ENCODE measurements at places on chromosomes 2 and 18.

DNA sequence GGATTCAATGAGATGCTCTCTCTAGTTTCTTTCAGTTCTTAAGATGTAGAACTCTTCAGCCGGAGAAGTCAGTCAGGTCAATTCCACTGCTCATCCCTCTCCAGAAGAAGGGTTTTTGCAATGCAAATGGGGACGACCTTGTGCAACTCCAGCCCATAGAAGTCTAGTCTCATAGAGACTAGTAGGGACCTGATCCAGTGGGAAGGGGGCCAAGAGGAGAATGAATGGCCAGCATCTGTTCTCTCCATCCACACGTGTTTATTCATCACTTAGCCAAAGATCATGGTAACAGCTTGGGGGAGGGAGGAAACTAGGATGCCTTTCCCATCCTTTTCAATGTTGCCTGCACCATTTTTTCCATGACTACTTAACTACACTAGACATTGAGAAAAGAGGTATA, 120.2 kb downstream of the LAMA3 start:
- no peak for DNase-seq

DNA sequence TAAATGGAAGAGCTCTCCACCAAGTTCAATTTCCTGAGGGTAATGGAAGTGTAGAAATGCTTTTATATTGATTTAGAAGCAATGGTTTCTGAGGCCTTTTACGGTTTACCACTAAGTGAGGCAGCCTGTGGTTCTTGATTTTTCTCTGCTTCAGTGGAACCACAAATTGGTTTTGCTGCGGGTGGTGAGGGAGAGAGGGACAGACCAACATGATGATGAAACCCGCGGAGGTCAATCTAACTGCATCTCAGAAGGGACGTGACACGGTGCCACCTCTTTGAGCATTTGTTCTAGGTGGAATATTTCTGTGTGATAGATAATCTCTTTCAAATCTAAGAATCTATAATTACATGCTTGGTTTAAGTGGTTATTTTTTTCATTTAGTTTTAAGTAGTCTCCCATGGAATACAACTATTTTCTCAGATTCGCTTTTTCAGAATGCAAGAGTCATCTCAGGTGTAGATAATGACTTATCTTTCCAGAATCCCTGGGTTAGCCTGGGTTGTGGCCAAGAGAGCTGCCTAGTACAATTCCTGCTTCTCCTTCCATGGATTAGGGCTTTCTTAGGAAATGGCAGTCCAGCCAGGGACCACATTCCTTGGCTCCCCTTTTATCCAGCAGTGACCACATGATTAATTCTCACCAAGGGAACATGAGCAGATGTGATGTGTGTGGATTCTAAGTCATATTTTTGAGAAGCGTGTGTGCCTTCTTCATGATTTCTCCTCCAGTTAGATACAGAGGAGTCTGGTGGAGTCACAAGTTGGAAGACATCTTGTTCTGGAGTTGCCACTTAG, 52.5 kb downstream of the KCNE4 start:
- no peak for DNase-seq

DNA sequence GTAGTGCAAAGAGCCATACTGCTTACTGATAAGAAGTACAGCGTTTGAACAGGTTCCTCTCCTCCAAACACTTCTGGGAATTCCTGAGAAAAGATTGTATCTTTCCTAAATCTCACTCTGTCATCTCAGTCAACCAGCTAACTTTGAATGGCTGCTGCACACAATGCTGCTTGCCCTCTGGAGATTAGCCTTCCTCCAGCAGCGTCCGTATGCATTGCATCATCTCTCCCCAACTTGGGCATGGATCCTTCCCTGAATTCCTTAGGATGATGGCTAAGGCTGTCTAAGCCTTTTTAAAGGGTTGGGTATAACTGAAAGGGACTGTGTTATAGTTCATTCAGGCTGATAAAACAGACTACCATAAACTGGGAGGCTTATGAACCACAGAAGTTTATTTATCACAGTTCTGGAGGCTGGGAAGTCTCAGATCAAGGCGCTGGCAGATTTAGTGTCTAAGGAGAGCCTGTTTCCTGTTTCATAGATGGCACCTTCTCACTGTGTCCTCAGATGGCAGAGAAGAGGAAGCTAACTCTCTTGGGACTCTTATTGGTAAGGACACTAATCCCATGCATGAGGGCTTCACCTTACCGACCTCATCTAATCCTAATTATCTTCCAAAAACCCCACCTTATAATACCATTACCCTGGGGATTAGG, 105.3 kb downstream of the PAX3 start:
- DNase-seq: no peak

DNA sequence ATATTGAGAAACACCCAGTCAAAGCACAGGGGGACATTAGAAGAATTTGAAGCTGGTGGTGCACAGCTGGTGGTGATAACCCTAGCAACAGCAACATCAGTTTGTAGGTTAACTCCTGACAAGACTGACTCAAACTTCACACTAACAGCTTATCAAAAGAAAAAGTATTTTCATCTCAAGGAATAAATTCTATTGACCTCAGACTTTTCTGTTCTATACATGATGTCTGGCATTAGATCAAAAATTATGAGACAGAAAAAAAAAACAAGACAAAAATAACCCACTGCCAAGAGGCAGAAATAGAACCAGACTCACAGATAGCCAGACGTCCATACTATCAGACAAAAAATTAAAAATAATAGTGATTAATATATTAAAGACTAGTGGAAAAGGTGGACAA, 126.1 kb downstream of the COL6A3 start:
- no peak for DNase-seq

GRCh38 chr18:78352910-78353309, 626.7 kb upstream of the SALL3 start:
- DNase-seq: no peak

DNA sequence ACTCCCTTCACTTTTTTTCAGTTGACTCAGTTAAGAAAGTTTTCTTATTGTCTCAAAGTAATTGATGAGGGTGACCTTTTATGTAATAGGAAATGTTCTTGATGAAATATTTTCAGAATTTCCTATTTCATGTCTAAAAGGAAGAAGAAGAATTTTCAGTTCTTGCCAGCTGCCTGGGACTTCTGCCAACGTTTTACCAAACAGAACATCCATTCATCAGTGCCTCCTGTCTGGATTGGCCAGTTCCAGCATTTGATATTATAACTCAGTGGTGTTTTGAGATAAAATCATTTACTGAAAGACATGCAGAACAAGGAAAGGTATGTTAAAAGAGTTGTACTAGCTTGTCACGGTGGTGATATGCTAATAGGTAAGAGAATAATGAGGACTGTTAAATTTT, 104.7 kb upstream of the MYO3B start:
- no peak for DNase-seq

GRCh38 chr2:29053223-29053622, 21.1 kb downstream of the PCARE start:
- no peak for DNase-seq

- no peak for DNase-seq
Measured at GRCh38 chr2:223787358-223787757, 50.0 kb downstream of the AP1S3 start.

DNA sequence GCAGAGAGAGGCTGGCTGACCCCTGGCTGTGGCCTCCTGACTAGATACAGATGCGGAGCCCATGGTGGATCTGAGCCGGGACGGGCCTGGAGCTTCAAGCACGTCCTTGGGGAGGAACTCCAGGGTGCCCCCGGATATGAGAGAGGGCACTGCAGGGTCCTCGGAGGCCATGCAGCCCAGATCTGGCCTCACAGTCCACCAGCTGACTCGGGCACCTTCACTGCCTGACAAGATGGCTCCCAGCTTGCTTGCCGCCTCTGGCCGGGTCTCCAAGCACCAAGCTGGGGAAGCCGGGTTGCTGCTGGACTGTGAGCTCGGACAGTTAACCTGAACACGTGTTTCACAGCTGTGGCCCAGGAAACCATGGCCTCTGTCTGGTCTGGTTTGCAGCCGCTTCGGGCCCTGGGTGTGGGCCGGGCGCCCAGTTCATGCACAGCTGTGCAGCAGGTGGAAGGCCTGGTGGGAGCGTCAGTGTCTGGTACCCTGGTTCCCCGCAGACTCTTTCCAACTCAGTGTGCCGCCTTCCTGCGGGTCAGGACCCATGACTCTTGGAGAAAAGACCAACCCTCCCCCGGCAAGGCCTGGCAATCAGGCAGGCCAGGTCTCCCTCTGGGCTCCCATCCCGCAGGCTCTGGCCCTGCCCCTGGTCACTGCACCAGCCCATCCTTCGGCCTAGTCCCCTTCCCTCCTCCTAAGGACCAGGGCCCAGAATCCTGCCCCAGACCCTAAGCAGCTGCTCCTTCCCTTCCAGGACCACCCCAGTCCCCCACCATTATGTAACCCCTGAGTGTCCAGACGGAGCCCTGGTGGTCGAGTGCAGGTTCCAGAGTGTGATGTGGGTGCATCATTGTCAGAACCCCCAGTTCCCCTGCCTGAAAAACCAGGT, 74.6 kb upstream of the OTOS start:
- no peak for DNase-seq

- DNase-seq: peak; percentile 15
Measured at GRCh38 chr2:162435676-162436075, 91.7 kb downstream of the GCA start.

DNA sequence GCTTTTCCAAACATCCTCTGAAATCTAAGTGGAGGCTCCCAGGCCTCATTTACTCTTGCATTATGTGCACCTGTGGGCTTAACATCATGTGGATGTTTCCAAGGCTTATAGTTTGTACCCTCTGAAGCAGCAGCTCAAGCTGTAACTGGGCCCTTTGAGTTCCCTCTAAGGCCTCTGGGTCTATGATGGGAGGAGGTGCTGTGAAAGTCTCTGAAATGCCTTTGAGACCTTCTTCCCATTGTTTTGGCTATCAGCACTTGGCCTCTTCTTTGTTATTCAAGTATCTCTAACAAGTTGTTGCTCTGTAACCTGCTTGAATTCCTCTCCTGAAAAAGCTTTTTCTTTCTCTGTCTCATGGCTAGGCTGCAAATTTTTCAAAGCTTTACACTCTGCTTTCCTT, 58.1 kb upstream of the MYT1L start:
- no peak for DNase-seq

DNA sequence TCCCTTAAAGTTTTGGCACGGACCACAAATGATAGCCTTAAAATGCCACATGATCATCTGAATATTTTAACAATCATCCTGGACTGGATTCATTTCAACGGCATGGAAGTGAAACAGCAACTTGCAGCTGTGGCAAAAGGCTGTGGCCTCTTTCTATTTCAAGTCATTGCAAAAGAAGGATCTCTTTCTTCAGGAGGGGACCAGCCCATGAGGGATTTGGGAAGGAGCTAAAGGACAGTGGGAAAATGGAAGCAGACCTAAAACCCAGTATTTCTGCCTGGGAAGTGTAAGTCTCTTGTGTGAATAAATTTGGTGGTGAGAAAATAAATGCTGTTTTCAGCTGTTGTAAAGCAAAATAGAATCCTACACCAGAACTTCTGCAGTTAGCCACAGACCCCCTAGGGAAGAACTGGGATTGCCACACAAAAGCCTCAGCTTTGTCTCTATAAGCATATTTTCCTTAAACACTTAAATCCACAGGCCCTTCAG, 107.3 kb upstream of the ZFP36L2 start:
- DNase-seq: no peak

GRCh38 chr18:24669015-24669414, 208.6 kb downstream of the HRH4 start:
- DNase-seq: no peak

- DNase-seq: peak; percentile 99
Measured at GRCh38 chr2:138814123-138814898, 34.1 kb upstream of the NXPH2 start.

DNA sequence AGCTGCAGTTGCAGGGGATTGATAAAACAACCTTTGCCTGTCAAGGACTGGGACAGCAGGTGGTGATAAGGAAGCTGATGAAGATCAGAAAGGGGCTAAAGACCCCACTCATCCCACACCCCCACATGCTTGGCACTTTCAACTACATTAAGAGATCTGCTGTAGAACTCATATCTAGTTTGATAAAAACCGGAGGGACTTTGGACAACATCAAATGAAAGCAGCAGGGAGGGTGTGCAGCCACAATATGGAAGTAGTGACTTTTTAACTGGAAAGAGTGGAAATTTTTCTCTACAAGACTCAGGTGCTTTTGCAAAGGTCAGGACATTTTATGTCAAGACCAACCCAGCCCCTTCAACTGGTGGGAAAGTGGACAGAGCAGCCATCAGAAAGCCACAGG, 56.8 kb downstream of the TBC1D8 start:
- no peak for DNase-seq

DNA sequence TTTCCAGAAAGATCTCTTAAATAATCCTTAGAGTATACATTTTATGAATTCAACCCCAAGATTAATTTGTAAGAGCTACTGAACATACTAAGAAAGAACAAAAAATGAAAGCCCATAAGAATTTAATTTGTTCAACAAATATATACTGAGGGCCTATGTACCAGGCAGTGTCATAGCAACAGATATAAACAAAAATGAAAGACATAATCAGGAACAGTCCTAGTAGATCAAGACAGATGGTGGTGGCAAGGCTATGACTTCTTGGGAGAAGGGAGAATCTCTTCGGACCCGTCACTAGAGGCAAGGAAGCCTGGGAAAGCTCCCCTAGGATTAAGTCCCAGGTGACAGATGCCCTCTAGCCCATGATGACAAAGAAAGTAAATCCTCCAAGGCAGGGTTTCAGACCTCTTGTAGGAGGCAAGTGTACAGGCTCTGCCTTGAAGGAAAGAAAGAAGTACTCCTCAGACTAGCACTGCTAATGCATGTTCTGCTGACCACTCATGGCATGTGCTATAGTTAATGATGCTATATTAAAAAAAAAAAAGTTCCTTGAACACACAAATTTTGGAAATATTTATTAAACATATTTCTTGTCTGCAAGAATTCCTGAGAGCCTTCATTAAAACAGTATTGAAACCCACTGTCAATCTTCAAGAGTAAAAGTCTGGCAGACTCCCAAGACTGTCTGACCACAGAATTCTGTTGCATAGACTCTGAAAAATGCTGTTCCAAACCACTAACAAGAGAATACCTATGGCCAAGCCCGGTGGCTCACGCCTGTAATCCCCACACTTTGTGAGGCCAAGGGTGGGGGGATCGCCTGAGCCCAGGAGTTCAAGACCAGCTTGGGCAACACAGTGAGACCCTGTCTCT, 31.5 kb downstream of the NOL10 start:
- no peak for DNase-seq

DNA sequence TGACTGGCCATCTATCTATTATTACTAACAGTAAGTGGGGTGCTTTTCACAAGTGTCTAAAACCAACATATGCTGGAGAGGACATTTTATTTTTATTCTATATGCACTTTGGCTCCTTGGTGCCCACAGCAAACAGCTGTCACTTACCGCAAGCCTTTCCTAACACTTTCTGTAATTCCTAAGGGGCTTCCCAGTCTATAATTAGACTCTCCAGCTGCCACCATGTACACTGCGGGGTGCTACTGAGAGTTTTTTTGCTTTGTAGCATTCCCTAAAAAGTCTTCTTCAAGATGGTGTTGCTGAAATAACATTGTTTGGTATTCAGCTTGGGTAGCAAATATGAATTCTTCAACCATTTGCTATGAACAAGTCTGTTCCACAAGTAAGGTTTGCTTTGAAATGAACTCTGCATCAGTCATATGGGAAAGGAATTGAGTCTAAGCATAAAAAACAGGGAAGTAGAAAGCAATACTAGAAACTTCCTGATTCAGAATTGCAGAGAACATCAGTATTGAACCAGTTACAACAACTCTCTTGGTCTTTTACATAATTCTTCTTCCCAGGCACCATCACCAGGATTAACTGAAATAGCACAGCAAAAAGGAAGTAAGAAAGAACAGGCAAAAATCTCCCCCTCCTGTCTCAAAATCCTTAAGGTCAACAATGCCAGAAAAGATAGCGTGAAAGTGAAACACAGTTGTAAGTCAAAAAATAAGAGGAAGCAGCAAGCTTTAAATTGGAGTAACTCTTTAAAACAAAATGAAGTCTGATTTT, 28.6 kb downstream of the EPB41L3 start:
- DNase-seq: no peak

GRCh38 chr18:47632970-47633635, 297.4 kb downstream of the SMAD2 start:
- no peak for DNase-seq
